Activated naive CD4-positive, alpha-beta T cell treated with anti-CD3 and anti-CD28 coated beads, Interleukin-2, amount 10 ng/mL, durations not matched to agents 5 hours and 36 hours (primary cell): ENCODE measurements at places on chromosomes 13 and 19. TPM values are rescaled to one million over a fixed set of nuclear protein-coding genes. Genes with fewer than 3 reads are reported as not detected.

CRTC1 gene
- 9.4 TPM for total RNA-seq

GNG7 gene
- 0.68 TPM for total RNA-seq

LHB gene
- not detected for total RNA-seq

GPC6 gene
- not detected for total RNA-seq

KCNN4 gene
- total RNA-seq = 30.4 TPM
